ENCODE measurements at places on chromosomes 7 and 10.

GRCh38 chr7:95411036-95411435 is 14.9 kb upstream of the PON3 start:
- peak; percentile 21 for DNase-seq

DNA sequence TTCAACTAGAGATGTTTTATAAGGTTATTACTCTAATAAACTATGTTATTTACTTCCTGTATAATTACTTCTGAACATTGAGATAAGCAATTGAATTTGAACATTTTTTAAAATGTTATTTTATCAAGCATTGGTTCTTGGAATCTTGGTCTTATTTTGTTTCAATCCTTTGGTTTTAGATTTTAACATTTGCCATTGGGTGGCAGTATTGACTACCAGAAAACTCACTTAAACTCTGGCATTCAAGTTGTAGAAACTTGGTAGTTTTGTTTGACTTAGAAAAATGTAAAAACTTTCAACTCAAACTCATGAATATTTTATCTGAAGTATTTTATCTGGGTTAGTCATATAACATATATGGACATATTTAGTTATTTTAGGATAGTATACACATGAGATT is 48.1 kb downstream of the ATRNL1 start:
- peak; percentile 5 for DNase-seq

GRCh38 chr10:96238646-96239623 is 32.4 kb downstream of the BLNK start:
- no peak for DNase-seq

- DNase-seq: no peak
Measured at GRCh38 chr10:66591865-66592264, 334.0 kb upstream of the LRRTM3 start.

GRCh38 chr7:5419539-5420066 is 4.0 kb downstream of the TNRC18 start:
- DNase-seq: no peak

GRCh38 chr7:97671571-97671970 is 60.3 kb upstream of the TAC1 start:
- DNase-seq: no peak

- DNase-seq: no peak
Measured at GRCh38 chr7:51446356-51446755, 129.7 kb upstream of the COBL start.

DNA sequence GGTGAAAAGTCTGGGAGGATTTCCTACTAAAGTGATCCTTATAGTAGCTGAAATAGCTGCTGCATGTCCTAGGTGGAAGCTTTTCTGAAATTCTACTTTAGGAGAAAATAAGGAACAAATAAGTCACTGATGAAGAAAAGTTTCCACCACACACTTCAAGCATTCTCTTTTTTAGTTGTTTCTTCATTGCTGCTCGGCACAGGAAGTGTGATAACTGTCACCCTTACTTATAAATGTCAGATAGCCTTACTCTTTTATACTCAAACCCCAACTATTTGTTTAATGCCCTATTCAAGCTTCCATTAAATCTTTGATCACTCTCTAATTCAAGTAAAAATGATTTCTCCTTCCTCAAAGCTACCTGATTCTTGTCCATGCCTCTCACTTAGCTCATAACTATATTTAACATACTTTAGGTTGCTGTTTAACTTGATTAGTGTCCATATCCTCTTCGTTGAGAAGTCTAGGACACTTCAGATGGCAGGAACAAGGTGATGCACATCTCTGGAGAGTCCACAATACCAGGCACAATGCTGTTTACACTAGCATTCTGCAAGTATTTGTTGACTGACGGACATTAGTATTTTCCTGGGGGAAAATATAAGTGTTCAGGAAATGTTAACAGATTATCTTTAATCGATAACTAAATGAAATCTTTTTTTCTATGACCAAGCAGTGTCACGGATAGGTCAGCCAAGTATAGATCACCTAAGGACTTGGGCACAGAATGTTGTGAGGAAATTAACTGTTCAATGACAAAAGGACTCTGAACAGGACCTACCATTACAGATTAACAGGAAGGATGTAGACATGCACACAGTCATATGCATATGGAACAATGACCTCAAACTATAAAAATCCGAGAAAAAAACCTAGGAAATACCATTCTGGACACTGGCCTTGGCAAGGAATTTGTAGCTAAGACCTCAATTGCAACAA is 67.4 kb downstream of the ZNF438 start:
- no peak for DNase-seq

GRCh38 chr7:17062151-17063044 is 180.6 kb upstream of the AGR3 start:
- no peak for DNase-seq

GRCh38 chr10:114046087-114046458 is 2.4 kb downstream of the ADRB1 start:
- DNase-seq: no peak

DNA sequence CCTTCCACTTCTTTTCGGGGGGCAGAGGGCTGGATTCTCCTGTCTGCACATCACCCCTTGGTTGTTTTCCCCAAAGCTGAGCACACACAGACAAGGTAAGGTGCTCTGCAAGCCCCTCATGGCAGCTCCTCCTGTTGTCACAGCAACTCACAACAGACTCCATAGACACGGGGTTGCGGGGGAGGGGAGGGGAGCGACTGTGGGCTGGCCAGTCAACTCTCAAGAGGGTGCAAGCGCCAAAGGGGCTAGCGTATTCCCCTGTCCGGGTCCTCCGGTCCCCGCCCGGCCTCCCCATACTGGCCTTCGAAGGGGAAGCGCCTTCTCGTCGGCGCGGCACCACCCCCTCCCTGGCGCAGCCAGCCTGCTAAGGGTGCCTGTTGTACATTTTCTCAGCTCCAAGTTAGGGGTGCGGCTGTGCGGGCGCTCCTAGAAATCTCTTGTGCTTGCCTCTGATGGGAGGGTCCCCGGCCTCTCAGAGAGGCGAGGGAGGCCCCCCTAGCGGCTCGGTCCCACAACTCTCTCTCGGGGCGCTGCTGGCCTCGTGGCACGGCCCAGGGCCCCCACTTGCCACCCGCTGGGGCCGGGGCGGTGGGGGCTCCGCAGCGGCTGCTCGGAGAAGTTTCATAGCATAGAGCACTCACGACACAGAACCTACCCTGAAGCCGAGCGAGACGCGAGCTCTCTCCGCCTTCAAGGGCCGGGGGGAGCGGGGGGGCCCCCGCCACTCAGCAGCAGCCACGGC is 498 bp downstream of the RHOBTB1 start:
- peak; percentile 49 for DNase-seq

GRCh38 chr10:74936577-74937265 is 110.3 kb downstream of the KAT6B start:
- no peak for DNase-seq

DNA sequence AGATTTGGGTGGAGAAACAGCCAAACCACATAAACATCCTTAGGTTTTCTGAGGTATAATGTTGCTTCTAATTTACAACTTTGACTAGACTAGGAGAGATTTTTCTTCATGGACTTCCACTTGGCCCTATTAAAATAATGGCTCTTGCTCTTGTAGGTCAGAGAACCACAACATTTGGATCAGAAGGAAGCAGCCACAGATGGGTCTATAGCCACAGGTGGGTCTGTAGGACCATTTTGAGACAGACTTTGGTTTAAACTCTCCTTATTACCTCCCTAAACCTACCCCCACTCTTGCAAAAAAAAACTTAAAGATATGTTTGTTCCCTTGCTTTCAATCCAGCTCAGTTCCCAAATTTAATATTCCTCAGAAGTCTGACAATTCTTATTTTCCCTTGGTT is 1260.8 kb downstream of the GATA3 start:
- no peak for DNase-seq

GRCh38 chr10:119090968-119091367 is 10.4 kb upstream of the EIF3A start:
- peak; percentile 80 for DNase-seq

- DNase-seq: no peak
Measured at GRCh38 chr10:31757831-31758230, 170.8 kb downstream of the ARHGAP12 start.

GRCh38 chr7:135843214-135843613 is 94.6 kb upstream of the FAM180A start:
- DNase-seq: no peak

DNA sequence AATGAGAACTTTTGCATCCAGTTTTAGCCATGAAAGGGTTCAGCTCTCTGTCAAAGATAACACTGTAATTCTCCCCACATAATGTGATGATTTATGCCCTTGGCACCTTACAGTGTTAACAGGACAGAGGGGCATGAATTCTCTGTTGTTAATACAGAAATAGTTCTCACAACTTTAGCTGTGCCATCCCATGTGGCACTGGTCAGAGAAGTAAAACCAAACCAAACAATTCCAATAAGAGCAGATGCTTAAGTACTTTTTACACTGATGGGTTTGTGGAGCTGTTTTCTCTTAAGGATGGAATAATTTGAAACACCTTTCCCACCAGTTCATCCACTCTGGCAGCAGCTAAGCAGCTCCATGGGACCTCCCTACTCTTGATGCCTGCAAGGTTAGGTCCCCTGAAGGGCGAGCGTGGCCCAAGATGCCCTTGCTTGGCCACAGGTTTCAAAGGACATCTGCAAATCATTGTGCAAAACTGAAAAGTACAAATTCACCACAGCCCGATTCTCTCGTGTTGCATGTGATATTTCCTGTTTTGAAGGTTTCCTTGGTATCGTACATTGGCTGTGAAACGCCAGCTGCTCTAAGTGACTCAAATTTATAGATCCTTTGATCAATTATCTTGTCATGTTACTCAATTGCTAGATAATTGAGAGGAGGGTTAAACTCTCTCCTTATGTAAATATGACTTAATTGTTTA is 82.5 kb upstream of the CREB5 start:
- DNase-seq: no peak

- DNase-seq: no peak
Measured at GRCh38 chr7:158501393-158502067, 86.1 kb downstream of the PTPRN2 start.

DNA sequence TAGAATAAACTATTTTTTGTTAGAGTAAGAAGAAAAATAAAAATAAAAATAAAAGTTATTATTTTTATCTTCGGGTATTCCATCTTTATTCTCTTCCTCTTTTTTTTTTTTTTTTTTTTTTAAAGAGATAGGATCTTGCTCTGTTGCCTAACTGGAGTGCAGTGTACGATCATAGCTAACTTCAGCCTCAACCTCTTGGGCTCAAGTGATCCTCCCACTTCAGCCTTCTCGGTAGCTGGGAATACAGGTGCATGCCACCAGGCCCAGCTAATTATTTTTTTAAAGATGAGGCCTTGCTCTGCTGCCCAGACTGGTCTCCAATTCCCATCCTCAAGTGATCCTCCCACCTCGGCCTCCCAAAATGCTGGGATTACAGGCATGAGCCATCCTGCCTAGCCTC is 15.4 kb downstream of the STAM start:
- DNase-seq: no peak

DNA sequence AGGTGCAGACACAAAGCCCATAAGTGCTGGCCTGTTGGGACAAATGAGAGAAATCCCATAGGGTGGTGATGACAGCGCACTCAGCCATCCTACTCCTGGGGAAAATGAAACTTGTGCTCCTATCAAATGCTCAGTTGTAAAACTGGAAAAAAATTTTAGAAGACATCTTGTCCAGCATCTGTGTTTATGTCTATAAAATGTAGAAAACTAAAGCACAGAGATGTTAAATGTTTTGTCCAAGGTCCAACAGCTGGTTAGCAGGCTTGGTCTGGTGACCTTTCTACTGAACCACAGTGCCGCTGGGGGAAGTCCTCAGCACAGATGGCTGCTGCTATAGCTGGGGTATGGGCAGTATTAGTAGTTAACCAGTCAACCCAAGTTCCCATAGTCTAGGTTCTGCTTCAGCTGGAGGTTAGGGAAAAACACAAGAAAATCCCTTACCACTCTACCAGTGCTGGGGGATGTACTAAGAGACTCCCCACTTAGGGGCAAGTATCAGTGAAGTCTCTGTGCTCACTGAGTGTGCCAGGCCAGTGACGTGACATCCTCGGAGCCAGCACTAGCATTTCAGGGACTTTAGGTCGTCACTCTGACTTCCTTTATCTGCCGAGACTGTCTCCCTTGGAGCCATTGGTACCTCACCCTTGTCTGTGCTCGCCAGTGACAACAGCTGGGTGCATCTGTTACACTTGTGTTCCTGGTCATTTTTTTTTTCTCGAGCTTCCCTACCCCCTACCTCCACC is 1.9 kb downstream of the TSPAN33 start:
- DNase-seq: no peak

DNA sequence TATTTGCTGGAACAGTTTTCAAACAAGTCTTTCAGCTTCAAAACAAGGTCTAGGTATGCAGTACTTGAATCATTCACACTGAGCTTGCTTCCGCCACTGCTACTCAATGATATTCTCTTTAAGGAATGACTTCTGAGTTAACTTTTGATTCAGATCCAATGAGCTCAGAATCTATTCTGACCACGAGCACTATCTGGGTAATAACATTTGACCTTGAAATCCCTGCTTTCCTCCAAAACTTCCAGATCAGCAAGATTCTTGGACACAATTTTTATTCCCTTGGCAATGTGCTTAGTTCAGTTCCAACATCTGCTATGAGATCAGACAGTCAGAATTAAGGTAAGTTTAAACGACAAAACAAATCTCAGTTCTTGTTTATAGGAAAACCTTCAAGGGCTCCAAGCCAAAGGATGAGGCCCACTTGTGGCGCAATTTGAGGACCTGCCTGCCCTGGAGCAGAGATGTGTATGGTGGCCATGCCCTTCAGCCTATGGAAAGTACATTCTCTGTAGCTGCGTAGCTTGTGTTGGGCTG is 87.2 kb downstream of the RNF216 start:
- DNase-seq: peak; percentile 69

GRCh38 chr10:103566536-103566935 is 73.0 kb downstream of the NEURL1 start:
- DNase-seq: no peak

GRCh38 chr7:125480762-125481161 is 551.1 kb upstream of the POT1 start:
- DNase-seq: no peak

- DNase-seq: peak; percentile 100
Measured at GRCh38 chr7:45978010-45978681, 57.1 kb upstream of the IGFBP3 start.

DNA sequence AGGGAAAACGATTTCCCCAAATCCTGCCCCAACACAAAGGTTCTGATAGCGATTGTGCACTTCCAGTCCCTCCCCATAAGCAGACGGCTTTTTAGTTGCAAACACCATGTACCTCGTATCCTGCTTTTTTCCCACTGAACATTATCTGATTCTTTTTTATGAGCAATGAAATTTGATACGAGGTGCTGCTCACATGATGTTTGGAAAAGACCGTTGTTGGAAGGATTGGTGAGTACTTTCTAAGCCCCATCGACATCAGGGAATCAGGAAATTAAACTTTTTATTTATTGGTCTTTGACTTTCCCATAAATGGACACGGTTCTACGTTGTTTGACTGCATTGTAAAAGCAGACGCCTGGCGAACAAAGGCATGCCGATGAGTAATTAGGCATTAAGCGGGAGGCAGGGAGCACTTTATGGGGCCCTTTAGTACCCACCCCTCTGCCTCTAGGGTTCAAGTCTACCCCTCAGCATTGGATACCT is 49.4 kb downstream of the TEX36 start:
- DNase-seq: peak; percentile 72

GRCh38 chr7:48421357-48421756 is 250.1 kb downstream of the ABCA13 start:
- peak; percentile 81 for DNase-seq

GRCh38 chr7:98314469-98314868 is 33.0 kb downstream of the BRI3 start:
- peak; percentile 33 for DNase-seq

- no peak for DNase-seq
Measured at GRCh38 chr10:110141185-110141584, 66.2 kb upstream of the MXI1 start.

- no peak for DNase-seq
Measured at GRCh38 chr7:21426286-21427181, 1.3 kb upstream of the SP4 start.

GRCh38 chr7:34991938-34992840 is 45.1 kb downstream of the DPY19L1 start:
- peak; percentile 81 for DNase-seq
